ENCODE measurements at places on chromosomes 12 and 14.

- DNase-seq, result no peak
Measured at GRCh38 chr12:103829092-103829491, 11.9 kb downstream of the NT5DC3 start.

DNA sequence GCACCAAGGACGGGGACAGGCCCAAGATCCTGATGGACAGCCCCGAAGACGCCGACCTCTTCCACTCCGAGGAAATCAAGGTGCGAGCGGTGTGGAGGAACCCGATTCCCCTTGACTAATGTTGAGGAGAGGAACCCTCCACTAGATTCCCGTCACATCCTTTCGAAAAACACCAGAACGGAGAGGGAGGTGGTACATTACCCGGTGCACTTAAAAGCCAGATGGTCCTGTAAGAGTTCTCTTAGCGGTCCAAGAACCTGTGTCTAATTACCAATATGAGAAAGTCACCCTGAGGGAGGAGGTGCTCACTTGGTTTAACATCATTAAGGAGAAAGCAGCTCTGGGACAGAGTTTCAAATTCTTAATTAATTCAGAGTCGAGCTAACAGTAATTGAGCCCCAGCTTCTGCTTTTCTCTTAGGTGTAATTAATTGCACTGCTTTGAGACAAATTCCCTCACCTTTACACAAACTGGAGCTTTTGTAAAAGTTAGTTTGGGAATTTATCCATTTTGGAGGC lies 450 bp downstream of the PRKAB1 start:
- no peak for DNase-seq

GRCh38 chr12:76713130-76713529 lies 50.8 kb upstream of the ZDHHC17 start:
- DNase-seq, result no peak

DNA sequence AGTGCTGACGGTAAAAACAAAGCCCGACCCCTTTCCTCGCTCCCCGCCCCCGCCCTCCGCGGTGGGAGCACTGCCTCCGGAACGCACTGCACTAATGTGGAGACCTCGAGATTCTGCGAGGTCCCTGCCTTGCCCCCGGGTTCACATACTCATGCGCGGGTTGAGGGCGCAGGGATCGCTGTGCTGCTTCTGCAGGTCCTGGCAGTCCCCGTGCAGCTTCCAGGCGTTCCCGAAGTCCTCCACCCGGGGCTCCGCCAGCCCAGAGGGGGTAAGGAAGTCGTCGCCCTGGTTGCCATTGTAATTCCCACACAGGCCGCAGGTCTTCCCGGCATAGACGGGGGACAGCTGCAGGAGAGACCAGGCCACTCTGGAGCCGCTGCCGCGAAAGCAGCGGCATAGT lies 66.8 kb downstream of the VWF start:
- no peak for DNase-seq

DNA sequence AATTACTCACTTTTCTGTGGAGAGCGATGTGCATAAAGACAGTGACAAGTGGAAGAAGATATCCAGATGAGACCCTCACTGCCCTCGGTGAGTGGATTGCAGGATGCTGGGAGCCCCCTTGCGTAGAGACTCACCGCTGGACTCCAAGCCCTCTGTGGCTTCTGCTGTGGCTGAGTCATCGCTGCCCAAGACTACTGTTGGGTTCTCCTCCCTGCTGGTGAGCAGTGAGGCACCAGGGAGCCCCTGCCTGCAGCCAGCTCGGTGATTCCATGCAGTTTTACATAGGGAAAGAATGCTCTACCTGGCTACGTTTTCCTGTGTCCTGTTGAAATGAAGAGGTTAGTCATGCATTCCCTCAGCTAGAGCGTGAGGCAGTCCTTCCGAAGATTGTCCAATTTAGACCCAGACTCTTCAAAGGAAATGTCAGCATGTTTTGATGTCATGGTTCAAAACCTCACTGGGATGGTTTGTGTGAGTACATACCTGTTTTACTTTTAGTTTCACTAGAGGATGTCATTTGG lies 28.2 kb downstream of the TRAF3 start:
- DNase-seq, result no peak

DNA sequence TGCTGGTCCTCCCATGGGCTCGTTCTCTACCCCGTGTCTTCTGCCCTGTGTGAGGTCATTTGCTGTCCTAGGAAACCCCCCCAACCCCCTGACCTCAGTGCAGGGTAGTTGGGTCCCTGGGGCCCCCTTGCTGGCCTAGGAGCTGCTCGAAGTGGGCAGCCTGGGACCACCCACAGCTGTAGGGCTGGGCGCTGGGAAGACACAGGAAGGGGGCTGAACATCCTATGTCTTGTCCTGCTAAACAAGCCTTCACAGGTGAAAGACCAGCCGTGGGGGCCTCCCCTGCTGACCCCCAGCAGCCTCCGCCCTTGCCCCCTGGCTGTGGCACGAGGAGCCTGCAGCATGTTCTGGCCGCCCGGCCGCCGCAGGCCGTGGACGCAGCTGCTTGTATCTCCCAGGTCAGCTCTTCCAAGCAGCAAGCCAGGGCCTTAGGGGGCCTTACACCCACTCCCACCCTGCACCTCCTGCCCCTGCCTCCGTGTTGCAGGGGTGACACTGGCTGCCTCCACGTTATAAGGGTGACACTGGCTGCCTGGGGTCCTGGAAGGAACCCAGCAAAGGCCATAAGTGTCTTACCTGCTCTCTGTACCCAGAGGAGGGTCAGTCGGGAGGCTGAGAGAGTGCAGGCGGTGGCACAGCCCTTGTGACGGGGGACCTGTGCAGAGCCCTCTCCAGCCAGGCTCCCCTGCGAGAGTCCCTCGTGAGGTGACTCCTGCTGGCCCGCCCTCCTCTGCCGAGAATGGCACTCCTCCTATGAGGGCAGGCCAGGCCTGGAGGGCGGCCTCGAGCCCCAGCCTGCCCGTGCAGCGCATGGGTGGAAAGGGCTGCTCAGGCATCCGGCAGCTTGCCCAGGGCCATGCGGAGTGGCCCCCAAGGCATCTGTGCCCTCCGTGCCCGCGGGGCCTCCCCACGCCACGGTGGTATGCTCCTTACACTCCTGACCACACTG lies 11.5 kb upstream of the TEX22 start:
- no peak for DNase-seq

DNA sequence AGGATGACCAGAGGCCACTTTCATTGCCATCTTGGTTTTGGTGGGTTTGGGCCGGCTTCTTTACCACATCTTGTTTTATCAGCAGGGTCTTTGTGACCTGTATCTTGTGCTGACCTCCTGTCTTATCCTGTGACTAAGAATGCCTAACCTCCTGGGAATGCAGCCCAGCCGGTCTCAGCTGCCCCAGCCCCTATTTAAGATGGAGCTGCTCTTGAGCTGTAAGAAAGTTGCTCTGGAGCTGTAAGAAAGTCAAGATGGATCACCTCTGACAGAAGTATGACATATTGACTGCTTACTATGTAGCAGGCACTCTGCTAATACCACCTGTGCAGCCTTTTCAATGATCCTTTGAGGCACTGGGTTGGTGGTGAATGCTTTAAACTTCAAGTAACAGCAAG lies 52.1 kb downstream of the RIN3 start:
- no peak for DNase-seq

DNA sequence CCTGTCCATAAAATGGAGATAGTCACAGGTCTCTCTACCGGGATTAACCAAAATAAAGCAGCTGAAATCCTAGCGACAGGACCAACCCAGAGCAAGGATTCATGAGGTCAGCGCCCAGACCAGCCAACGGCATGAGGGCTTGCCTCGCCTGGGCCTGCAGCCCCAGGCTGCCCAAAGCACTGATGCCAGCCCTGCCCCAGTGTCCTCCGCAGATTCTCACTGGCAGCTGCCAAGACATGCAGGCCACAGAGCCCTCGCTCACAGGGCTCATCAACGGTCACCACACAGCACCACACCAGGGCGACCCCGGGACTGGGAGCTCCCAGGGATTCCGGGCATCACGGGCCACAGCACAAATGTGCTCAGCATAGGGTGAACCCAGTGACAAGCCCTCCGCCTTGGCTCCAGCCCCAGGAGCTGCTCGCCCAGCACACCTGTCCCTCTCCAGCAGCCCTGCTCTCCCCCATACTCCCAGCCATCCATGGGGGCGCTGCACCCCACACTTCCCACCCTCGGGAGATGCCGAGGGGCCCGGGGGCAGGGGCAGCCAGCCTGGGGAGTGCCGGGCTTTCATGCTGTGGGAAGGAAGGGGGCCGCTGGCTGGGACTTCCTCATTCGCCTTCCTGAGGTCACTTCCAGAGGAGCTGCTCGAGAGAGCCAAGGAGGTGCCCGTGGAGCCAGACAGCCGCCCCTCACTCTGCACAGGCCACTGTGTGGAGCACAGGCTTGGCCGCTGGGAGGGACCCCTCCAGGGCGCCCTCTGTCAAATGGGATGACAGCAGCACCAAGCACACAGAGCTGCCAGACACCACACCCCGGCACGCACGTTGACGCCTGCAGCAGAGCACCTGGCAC lies 14.1 kb downstream of the RAB35 start:
- DNase-seq, result no peak

DNA sequence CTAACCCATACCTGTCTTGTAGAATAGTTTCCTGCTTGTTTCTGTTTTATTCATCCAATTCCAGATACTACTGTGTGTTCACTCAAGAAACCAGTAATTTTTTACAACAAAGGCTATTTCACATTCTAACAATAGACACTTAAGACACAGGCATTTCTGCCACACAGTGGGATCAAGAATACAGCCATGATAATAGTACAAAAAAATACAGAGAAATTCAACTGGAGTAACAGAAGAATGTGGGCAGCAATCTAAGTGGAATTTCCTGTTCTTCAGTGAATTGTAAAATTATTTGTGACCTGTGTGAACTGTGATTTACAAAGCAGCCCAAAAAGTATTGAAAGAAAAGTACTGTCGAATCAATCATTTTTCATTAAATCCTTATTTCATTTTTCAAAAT lies 282.9 kb downstream of the CCER1 start:
- no peak for DNase-seq

- DNase-seq, result no peak
Measured at GRCh38 chr14:71647086-71647784, 285.0 kb upstream of the RGS6 start.

DNA sequence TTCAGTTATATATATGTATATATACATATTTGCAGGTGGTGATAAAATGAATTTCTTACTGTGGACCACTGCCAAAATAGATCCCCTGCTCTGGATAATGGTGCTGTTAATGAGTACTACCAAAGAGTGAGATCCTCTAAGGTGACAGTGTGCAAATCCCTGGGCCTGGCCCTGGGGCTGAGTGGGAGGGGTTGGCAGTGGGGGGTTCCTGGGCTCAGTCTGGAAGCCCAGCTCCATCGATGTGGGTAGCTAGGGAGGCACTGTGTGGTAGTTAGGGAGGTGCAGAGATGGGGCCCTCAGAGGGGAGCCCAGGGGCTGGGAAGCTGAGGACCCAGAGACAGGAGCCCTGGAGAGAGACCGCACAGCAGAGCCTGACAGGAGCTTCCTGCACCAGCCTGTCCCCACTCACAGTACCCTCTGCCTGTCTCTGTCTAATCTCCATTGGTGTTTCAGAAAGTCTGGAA lies 9.1 kb downstream of the KRT8 start:
- DNase-seq, result no peak

DNA sequence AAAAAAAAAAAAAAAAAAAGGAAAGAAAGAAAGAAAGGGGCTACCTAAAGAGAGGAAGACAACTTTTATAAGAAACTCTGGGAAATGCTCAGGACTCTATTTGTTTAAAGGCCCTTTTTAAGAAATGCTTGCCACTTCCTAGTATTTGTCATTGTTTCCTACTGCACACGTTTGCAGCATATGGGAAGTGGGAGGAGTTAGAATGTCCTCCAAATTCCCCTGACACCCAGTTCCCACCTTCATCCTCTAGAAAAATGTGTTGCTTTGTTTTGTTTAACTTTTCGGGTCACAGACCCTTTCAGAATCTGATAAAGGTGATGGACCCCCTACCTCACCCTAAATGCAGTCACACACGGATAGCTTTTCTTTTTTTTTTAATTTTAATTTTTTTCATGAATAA lies 40.8 kb downstream of the NINJ2 start:
- DNase-seq, result no peak

GRCh38 chr14:100698666-100699448 lies 27.8 kb upstream of the DLK1 start:
- no peak for DNase-seq

DNA sequence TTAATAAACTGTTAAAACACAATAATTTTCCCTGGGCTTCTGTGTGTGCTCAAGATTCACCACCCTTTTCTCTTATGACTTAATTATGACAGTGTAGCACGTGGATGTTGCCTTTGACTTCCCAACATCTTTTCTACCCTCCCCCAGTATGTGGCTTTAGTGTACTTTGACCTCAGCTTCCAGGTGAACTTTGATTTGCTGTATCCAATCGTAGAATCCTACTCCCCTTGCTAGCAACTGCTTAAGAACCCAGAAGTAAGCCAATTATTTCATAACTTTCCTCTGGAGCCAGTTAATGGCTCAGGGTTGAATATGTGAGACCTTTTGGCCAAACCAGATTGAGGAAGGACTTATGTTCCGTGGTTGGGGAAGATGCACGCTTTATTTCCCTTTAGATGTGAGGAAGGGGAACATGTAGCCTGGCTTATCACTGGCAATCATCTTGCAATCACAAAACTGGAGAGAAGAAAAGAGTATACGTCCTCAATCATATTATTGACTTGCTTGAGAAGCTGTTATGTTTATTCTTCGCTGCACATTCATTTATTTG lies 259.6 kb upstream of the ATP2B1 start:
- no peak for DNase-seq

DNA sequence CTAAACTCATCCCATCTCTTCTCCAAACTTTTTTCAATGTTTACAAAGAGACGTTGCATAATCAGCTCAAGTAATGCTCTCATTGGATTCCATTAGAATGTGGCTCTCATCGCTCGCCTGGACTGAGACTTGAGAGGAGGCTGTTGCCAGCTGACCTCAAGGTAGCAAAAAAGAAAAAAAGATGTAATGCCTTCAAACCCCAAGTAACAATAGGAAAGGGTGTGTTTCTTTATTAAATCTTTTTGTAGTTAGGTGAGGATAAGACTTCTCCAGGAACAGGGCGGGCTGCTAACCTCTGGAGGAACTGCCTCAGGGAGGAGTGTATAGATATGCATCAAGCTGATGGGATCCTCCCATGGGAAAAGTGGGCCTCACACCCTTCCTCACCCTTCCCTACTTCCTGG lies 956 bp upstream of the PTHLH start:
- no peak for DNase-seq

DNA sequence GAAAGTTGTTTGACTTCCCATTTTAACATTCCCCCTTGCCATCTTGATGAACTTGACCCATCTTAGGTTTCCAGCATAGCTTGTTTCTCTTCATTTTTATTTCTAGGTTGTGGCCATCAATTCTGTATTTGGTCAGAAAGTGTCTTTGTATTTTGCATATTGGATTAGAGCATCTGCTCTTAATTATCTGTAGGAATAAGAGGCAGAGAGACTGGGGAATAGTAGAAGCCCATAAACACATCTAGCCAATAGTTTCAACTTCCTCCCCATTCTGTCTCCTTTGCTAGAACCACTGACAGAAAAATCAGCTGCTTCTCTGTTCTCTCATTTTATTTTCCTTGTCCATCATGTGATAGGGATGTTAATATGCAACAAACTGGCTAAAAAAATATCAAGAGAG lies 8.2 kb downstream of the SOCS2 start:
- no peak for DNase-seq

DNA sequence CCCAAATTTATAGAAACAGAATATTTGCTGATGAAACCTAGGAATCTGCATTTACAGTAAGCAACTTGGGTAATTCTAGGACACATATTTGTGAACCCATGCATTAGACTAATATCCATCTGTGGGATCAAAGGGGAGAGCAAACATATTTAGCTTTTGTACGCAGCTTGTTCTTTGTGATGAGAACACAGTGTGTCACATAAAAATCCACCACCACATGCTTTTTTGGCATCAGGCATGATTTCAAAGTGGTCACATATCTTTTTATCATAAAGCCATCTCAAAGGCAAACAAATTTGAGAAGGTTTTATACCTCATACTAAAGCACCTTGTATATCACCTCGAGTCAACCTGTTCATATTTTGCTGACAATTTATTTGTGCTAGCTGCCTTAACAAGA lies 15.7 kb downstream of the DNAL1 start:
- DNase-seq, result no peak
